Stimulated activated CD4-positive, alpha-beta T cell treated with anti-CD3 and anti-CD28 coated beads, Interleukin-4, amount 100 ng/mL, for 1 hour (primary cell): ENCODE measurements at places on chromosomes 5 and 9.

DNA sequence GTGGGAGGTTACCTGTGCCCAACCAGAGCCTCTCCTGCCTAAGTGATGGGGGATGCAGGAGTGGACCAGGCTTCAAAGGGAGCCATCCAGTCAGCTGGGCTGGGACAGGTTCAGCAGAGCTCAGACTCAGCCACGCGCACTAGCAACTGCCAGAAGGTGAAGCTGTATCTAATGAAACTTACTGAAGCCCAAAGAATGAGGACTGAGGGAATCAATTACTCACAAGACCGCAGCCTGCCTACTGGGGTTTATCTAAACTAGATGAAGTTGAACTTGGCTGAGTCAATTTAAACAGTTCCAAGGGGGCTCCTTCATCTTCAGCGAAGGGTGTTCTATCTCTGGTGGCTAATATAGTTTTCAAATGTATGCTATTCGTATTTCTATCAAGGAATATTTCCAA lies 11.4 kb downstream of the HAND1 start:
- no peak for DNase-seq

GRCh38 chr5:165882099-165882498 lies 2376.7 kb downstream of the MAT2B start:
- DNase-seq, result no peak

DNA sequence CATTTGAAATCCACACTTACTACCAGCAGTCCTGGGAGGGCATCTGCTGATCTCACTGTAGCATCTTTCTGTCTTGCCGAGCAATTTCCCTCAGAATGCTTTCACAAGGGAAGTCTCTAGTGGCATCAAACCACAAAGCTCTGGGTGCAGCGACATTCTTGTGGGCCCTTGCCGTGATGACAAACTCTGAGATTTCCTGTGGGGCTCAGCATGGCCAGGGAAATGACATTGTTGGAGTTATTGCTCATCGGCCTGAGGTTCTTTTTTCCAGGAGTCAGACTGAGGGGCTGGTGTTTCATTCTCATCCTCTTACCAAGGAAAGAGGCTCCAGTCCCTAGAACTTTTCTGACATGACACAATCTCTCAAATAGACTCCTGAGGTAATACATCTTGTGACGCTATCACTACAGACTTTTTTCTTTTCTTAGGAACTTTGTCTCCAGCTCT lies 51.4 kb downstream of the PFDN1 start:
- peak; percentile 39 for DNase-seq

- no peak for DNase-seq
Measured at GRCh38 chr5:169728-170094, 21.6 kb upstream of the LRRC14B start.

GRCh38 chr9:93122721-93123221 lies 11.3 kb downstream of the NINJ1 start:
- no peak for DNase-seq

DNA sequence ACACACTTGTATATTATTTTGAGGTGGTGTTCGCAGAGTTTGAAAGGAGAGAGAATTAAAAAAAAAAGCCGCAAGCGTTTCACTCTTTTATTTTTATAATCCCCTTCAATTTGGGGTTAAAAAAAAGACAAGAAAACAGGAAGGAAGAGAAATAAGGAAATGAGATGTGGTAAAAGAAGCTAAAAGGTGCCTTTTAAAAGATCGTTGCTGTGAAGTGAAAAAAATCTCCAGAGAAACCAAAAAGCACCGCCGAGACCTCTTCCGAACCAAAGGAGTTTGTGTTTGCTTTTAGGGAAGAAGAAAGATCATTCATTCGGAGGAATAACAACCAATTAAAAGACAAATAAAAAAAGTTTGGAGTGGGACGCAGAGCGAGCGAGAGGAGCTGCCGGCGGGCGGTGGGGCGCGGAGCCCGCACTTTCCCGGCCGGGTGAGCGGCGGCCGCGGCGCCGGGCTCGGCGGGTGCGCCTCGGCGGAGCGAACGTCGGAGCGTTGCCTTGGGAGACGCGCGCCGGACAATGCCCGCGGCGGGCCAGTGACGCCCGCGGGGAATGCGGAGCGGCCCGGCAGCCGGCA lies 355 bp downstream of the TLE4 start:
- no peak for DNase-seq

DNA sequence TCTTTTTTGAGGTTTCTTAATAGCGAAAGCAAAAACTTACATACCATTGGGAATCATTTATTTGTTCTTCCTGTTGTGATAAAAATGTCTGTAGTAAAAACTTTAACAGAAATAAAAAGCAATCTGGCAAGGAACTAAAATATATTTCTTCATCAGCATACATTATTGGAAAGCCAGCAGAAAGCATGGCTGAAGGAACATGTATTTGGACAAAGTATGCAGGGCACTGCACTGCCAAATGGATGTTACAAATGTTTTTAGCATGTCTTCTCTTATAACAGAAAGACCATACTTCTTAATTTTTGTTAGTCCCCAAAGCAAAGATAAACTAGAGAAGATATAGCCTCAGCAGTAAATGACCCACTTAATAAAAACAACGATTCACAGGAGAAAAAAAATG lies 80.5 kb downstream of the SMIM15 start:
- no peak for DNase-seq

DNA sequence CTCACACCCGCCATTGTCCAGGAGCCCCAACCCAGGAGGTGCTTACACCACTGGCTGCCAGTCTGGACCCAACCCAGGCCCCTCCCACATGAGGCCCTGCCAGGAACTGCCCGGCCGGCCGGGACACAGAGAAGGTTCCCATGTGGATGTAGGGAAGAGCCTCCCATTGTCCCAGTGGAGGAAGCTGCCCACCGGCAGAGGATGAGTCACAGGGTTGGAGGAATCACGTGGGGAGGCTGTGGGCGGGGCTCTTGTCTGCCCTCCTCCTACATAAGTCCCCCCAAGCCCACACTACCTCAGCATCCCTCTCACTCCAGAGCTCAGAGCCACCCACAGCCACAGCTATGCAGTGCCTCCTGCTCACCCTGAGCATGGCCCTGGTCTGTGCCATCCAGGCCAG lies 26.1 kb downstream of the PAEP start:
- no peak for DNase-seq

DNA sequence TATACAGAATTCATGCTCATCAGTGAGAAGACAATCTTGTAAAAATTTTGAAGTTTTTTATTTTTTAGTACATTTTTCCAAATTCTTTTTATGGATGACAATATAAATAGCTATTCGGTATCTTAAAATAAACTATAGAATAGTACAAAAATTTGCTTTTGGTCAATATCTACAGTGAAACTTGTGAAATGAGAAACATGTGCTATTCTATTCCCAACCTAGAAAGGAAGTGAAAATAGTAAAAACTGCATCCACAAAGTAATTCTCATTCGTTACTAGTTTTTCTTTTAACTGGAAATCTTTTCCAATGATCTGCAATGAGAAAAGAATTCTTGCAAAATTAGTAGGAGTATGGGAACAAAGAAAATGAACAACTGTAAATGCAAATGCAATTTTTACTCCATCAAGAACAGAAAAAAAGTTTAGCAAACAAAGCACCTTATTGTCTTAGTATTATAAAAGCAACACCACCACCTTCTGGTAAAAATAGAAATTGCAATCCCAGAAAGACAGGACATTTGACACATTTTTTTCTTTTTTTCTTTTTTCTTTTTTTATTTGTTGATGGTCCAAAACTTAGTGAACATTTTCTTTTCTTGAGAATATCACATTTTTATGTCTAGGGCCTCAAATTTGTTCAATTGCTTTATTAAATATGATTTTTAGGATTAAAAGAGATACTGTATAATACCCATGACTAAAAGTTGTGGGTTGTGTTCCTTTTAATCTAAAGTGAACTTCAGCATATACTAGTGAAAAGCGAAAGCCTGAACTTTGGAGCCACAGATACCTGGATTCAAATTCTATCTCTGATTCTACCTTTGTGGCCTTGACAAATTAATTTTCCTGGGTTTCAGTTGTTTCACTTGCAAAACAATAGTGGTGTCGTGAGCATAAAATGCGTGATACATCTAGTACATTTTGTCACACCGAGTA lies 72.3 kb downstream of the SLCO4C1 start:
- DNase-seq, result no peak

DNA sequence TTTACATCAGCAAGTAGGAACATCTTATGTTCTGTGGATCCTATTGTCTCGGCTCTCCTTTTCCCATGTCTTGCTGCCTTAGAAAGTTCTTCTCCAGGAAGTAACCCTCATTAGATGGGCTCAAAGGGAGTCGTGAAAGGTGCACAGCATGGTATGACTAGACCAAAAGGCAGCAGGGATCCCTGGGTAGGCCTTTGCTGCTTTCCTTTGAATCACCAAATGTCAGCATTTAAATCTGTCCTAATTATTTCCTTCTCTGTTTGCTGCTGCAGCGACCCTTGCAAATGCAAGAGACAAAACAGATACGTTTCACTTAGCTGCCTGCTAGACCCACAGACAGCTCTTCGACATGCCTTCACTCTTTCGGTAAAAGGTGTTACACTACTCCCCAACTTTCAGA lies 218.4 kb downstream of the ACTL7B start:
- no peak for DNase-seq

DNA sequence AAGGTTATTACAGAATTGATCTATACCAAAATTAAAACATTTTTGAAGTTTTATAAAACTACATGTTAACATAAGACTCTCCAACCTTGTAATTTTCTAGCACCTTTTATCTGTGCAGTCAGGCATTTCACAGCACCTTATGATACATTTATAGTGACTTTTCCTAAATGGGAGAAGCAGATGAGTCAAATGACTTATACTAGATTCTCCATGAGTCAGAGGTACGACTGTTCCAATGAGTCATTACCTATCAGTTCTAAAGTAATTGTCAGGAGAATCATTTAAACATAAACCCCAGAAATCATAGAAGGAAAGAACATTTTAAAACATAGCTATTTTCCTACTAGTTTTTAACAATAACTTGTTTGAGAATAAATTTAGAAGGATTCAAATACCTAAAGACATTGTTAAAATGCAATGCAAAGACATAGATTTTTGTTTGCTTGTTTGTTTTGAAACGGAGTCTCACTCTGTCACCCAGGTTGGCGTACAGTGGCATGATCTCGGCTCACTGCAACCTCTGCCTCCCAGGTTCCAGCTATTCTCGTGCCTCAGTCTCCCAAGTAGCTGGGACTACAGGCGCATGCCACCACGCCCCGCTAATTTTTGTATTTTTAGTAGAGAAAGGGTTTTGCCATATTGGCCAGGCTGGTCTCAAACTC lies 34.7 kb upstream of the DMXL1 start:
- no peak for DNase-seq

GRCh38 chr9:101226803-101227202 lies 158.0 kb downstream of the BAAT start:
- DNase-seq, result no peak

- no peak for DNase-seq
Measured at GRCh38 chr9:134549336-134549735, 92.3 kb upstream of the COL5A1 start.

GRCh38 chr5:179907556-179908324 lies at the start of gene TBC1D9B:
TSS of gene TBC1D9B (minus strand) at chr5:179907897. CDS start at chr5:179907821, 76 bp downstream.
- peak; percentile 72 for DNase-seq

DNA sequence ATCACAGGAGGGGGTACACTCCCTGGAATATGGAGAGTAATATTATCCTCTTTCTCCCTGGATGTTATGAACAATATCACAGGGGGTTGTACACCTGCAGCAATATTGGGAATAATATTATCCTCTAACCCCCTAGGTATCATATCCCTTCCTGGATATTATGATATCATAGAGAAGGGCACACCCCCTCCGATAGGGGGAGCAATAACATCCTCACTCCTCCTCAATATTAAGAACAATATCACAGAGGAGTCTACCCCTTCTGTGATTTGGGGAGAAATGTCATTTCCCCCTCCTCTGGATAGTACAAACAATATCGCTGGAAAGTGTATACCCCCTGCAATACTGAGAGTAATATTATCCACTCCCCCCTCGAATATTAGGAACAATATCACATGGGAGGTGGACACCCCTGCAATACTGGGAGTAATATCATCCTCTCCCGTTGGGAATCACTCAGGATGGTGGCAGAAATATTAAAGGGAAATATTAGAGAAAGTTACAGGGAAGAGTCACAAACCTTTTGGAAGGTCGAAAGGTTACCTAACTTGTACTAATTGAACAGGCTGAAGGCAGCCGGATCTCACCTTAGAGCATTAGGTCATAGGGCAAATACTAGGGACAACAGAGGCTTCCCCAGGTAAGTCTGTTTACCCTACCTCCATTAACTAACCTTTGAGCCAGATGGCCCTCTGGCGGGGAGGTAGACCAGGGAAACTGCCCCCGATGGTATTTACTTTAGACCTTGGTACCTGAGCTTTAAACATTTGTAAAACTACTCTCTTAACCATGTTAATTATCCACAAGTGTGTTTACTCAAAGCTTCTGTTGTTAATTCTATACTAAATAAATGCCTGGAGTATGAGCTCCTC lies 57.5 kb upstream of the FREM1 start:
- DNase-seq, result no peak

DNA sequence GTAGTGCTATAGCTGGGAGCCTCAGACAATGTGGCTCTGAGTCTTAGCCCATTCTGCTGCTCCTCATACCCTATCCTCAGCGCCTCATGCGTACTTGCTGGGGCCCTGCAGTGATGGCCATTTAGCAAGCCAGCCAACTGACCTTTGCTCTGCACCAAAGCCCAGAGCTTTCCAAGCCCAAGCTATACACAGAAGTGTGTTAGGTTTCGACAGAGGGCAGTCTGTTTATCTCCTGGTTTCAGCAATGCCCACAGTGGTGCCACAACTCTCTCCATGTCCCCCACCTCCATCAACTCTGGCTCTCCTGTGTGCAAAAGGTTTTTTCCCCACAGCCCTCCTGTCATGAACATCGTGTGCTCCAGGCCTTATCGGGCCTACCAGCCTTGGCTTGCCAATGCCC lies 16.9 kb downstream of the GNG10 start:
- no peak for DNase-seq

DNA sequence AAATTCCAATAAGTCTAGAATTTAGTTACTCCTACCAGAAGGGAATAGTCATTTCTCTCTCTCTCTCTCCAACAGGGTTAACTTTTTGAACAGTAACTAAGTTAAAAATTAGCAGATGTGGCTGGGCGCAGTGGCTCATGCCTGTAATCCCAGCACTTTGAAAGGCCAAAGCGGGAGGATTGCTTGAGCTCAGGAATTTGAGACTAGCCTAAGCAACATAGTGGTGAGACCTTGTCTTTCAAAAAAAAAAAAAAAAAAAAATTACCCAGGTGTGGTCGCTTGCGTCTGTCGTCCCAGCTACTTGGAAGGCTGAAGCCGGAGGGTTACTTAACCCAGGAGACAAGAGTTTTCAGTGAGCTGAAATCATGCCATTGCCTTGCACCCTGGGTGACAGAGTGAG lies 639.7 kb downstream of the PTPRD start:
- no peak for DNase-seq
